ENCODE measurements at places on chromosomes 1 and 21.
A peak's percentile ranks its signal among the peaks of the same experiment; 100 is the strongest.

GRCh38 chr21:17196623-17197022 is 316.2 kb upstream of the CXADR start:
- no peak for DNase-seq

DNA sequence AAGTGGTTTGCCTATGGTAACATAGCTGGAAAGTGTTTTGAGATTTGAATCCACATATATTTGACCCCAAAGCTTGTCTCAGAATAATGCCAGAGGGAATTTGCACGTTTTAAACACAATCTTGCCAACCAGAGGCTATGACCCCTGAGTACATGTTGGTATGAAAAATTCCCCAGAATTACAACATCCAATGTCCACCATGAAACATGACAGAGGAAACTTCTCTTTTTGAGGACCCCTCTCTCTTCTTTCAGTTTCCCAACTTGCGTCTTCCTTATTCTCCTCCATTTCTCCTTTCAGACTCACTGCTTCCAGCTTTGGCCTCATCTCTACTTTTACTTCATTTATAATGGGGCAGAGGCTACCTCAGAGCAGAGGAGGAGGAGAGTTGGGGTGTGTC is 5.5 kb upstream of the KCNJ9 start:
- DNase-seq = no peak

- DNase-seq = no peak
These were observed 363.7 kb downstream of the NEGR1 start for GRCh38 chr1:71918630-71919029.

GRCh38 chr1:164587617-164588501 is 28.9 kb downstream of the PBX1 start:
- DNase-seq = peak; percentile 34

GRCh38 chr1:240004086-240004749 is 87.5 kb upstream of the FMN2 start:
- DNase-seq = peak; percentile 69

- no peak for DNase-seq
These were observed 2.5 kb downstream of the SEMA4A start for GRCh38 chr1:156155756-156156510.

DNA sequence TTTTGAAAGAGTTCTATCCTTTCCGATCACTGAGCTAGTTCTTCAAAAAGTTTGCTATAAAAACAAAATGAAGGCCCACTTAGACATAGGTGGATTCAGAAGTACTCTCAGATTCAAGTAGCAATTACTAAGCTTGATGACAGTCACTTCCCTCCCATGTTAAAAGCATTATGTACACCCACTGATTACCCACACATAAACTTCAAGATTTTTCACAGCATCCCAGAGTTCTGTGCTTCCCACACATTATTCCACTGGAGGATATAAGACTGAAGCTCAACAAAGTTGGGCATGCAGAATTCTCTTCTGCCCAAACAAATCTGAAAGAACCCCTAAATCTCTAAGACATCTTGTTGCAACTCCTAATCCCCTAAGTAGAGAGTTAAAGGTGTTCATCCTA is 29.5 kb downstream of the VAMP4 start:
- peak; percentile 25 for DNase-seq

- peak; percentile 84 for DNase-seq
These were observed 1.0 kb downstream of the DDAH1 start for GRCh38 chr1:85463731-85464496.

DNA sequence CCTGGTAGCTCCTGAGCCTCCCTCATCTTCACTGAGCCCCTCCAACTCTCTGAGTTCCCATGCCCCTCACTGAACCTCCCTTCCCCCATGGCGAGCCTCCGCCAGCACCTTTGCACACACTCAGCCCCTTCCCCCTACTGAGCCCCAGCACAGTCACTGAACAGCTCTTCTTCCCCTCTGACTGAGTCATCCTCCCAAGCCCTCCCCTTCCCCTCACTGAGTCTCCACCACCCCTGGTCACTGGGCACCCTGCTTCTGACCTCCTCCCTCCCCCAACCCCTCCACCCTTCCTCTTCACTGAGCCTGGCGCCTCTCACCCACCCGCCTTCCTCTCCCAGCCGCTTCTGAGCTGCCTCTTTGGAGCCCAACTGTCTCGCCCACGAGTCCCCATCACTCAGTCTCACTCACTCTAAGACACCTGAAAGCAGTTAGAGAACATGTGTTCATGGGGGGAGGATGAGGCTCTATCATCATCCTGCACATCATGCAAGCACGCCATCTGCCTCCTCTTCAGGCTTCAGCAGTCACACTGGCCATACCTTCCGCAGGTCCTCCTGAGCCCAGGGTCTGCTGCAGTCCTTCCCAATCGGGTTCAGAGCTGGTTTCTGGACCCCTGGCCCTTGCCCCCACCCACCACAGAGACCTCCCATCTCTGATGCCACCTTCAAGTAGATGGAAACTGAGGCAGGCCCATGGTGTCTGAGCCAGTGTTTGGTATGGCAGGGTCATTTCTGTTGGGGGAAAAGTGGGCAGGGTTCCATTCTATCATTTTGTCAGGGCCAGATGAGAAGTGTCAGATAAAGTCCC is 2.0 kb upstream of the TRNP1 start:
- peak; percentile 95 for DNase-seq

DNA sequence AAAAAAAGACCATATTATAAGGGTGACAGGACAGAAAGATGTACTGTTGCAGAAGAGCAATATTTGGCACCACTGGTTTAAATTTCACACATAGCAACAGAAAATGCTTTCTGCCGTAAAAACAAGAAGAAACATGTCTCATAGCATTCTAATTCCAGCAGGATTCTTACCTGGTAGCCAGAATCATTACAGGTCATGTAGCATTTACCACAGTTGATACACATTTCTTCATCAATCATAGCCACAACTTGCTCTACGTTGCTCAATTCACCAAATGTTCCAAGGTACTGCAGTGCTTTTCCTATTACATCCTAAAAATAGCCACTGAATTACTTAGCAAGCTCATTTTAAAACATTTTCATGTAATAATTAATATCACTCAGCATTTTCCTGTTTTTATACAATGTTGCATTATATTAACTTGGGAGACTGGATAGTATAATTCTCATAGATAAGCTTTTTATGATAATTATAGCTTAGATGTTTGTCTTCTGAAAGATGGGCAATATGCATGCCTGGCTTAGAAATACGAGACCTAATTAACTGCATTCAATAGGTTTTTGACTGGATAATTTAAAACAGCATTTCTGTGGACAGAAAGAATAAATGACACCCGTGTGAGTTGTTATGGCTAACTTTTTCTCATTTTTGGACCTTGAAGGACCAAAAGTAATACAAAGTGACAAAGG is 360.7 kb downstream of the PTBP2 start:
- no peak for DNase-seq

GRCh38 chr1:5109633-5110032 is 455.2 kb downstream of the AJAP1 start:
- no peak for DNase-seq

GRCh38 chr1:36663772-36664430 is 181.2 kb upstream of the CSF3R start:
- no peak for DNase-seq

DNA sequence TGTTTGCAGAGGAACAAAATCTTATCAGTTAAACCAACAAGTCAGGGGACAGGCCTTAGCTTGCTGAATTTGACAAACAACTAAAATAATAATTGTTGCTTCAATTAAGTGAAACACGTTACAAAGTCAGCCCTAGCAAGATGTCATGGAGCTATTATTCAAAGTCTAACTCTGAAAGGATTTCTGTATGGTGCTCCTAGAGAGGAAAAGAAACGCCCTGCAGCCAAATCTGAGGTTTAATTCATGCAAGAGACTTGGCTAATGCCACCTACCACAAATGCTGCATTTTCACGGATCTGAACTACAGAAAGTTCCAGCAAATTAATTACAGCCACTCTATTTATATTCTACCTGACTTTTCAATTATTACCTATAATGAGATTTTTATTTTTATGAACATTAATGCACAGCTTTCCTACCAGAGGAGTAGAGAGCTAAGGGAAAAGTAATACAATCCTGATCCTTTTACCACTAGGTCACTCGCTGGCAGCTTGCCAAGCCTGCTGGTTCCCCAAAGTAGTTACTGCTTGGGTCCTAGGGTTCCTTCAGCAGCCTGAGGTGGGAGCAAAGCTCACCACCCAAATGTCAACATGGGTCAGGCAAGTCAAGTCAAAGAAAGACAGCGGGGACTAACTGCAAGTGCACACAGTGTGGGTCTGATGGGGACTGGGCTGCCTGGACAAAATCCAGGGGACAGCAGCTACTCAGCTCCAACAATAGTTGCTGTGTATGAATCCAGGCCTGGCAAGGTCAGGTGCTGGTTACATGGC is 8.5 kb downstream of the COLGALT2 start:
- DNase-seq = peak; percentile 81

Data from NCI-H82 (cell line).